Muscle of leg (tissue), 16 donors: ENCODE measurements at places on chromosomes 7 and 10. TPM values are rescaled to one million over a fixed set of nuclear protein-coding genes. Genes with fewer than 3 reads are reported as not detected.

- H3K27me3 ChIP-seq: no peaks in the 10 kb centered on the region
- peaks cover 13% of the 10 kb centered on the region for H3K4me1 ChIP-seq
- no peaks in the 10 kb centered on the region for H3K36me3 ChIP-seq
- H3K27ac ChIP-seq: no peak overlapping the region
- H3K4me3 ChIP-seq: no peak overlapping the region
These were observed 71.4 kb downstream of the SGMS1 start for GRCh38 chr10:50552308-50552707.

- no peaks in the 10 kb centered on the region for H3K36me3 ChIP-seq
- no peak overlapping the region for H3K4me3 ChIP-seq
- DNase-seq: no peak
- no peak overlapping the region for H3K27ac ChIP-seq
- no peaks in the 10 kb centered on the region for H3K4me1 ChIP-seq
These were observed 563.7 kb downstream of the GRM8 start for GRCh38 chr7:126689037-126689436.

- peaks cover 5% of the 10 kb centered on the region for H3K27me3 ChIP-seq
- no peaks in the 10 kb centered on the region for H3K4me1 ChIP-seq
These were observed 608.9 kb downstream of the PTPRN2 start for GRCh38 chr7:157978766-157979165.

CUBN gene
- 2.0 TPM for total RNA-seq

- no peaks in the 10 kb centered on the region for H3K4me1 ChIP-seq
- no peak overlapping the region for H3K27ac ChIP-seq
- no peaks in the 10 kb centered on the region for H3K36me3 ChIP-seq
- peak; percentile 1 for DNase-seq
These were observed 11.2 kb upstream of the SEM1 start for GRCh38 chr7:96720843-96721242.

- H3K27me3 ChIP-seq: peaks cover 65% of the 10 kb centered on the region
- peak; percentile 79 for DNase-seq
- H3K4me3 ChIP-seq: peak overlapping the region; percentile 57
- H3K27ac ChIP-seq: no peak overlapping the region
- no peaks in the 10 kb centered on the region for H3K36me3 ChIP-seq
- peaks cover 28% of the 10 kb centered on the region for H3K4me1 ChIP-seq
These were observed 29.5 kb upstream of the BMS1 start for GRCh38 chr10:42753126-42753506.

MRPS16 gene
- 51.2 TPM for total RNA-seq

DNA sequence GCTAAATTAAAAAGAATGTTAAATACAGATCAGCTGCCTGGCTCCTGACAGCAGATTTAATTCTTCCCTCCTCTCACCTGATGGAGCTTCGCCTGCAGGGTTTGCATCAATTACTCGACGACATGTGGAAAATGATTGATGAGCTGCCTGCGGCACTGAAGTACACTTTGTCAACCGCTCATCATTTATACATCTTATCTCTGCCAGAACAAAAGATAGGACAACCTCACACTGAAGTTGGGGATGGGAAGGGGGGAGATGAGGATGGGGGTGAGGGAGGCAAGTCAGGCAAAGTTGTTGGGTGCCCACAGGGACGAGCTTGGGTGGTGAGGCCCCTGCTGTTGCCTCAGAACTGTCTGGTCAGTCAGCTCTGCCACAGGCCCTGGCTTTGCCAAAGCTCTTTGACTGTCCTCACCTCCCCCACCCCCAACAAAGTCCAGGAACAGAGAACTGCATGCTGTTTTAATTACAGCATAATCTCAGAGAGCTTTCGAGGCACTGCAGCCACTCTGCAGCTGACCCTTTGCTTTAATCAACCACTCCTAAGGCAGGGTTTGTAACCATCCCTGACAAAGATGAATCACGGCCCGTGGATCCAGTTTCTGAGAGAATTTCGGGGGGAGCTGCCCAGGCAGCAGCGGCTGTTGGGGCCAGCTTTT is 702.3 kb downstream of the LRMDA start:
- H3K4me1 ChIP-seq: peaks cover 4% of the 10 kb centered on the region
- no peaks in the 10 kb centered on the region for H3K27me3 ChIP-seq
- no peak overlapping the region for H3K4me3 ChIP-seq
- no peaks in the 10 kb centered on the region for H3K36me3 ChIP-seq
- no peak overlapping the region for H3K27ac ChIP-seq

GRCh38 chr7:122767339-122767738 is 64.6 kb upstream of the RNF148 start:
- H3K36me3 ChIP-seq: no peaks in the 10 kb centered on the region
- H3K4me1 ChIP-seq: peaks cover 3% of the 10 kb centered on the region
- H3K4me3 ChIP-seq: no peak overlapping the region
- H3K27ac ChIP-seq: no peak overlapping the region

- no peaks in the 10 kb centered on the region for H3K36me3 ChIP-seq
- H3K27me3 ChIP-seq: no peaks in the 10 kb centered on the region
- no peak for DNase-seq
- no peak overlapping the region for H3K4me3 ChIP-seq
These were observed 32.9 kb downstream of the TMEM168 start for GRCh38 chr7:112757337-112757736.

- H3K27ac ChIP-seq: no peak overlapping the region
- H3K36me3 ChIP-seq: peaks cover 11% of the 10 kb centered on the region
- DNase-seq: no peak
- peaks cover 8% of the 10 kb centered on the region for H3K4me1 ChIP-seq
- H3K27me3 ChIP-seq: no peaks in the 10 kb centered on the region
- no peak overlapping the region for H3K4me3 ChIP-seq
These were observed 105.5 kb downstream of the CUX1 start for GRCh38 chr7:101922631-101923601.

- no peak for DNase-seq
- H3K27ac ChIP-seq: no peak overlapping the region
- peaks cover 3% of the 10 kb centered on the region for H3K27me3 ChIP-seq
- no peak overlapping the region for H3K4me3 ChIP-seq
These were observed 74.2 kb downstream of the LSM5 start for GRCh38 chr7:32415936-32416335.

DNA sequence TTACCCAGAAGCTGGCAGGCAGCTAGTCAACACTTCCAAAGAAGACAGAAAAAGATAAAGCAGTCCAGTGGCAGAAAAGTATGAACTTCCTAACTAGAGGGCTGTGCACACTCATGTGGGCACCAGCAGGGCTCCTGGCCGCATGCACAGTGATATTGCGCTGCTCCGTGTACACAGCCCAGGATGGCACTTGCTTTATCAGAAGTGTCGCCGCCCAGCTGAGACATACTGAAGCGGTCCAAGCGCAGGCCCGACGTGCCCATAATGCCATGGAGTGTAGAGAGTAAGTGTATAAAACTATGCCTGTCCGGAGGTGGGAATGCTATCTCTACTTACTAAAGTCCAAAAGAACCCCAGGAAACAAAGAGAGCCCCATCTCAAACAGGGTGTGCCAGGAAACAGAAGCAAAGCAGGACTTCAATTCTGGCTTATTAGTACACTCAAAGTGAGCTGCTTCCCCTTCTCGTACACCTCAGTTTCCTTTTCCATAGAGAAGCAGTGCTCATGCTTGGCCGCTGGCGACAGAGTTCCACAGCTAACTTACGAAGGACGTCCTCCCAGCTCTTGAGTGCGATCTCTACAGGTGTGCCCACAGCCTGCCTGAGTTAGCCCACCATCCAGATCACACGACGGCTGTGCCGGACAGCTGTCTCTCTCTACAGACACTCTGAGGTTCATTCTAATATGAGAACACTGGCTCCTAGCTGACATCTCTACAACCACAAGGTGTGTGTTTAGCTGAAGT is 234.3 kb downstream of the COBL start:
- peaks cover 4% of the 10 kb centered on the region for H3K4me1 ChIP-seq
- no peaks in the 10 kb centered on the region for H3K27me3 ChIP-seq
- H3K27ac ChIP-seq: no peak overlapping the region
- no peak overlapping the region for H3K4me3 ChIP-seq
- DNase-seq: no peak

DNA sequence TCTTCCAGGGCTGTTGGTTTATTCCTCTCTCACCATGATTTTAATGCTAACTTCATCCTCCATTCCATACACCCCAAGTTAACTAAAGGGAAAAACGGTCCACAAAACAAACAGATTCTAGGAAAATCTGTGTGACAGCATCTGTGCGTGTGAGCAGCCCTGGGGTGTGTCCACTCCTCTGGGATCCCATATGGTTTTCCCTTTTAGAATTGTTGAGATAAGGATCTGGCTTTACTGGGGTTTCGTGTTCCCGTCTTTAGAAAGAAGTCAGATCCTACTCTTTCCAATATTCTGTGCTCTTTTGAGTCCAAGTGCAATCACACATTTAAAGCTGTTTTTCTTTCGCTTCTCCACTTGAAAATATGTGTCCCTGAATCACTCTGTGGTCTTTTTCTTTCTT is 257.1 kb downstream of the KLF6 start:
- no peaks in the 10 kb centered on the region for H3K36me3 ChIP-seq
- peaks cover 16% of the 10 kb centered on the region for H3K4me1 ChIP-seq
- H3K4me3 ChIP-seq: no peak overlapping the region
- no peaks in the 10 kb centered on the region for H3K27me3 ChIP-seq
- peak; percentile 80 for DNase-seq

PPP1R17 gene
- total RNA-seq: not detected

- no peaks in the 10 kb centered on the region for H3K27me3 ChIP-seq
- no peak for DNase-seq
- H3K4me3 ChIP-seq: no peak overlapping the region
- no peaks in the 10 kb centered on the region for H3K4me1 ChIP-seq
These were observed 135.1 kb downstream of the LYZL1 start for GRCh38 chr10:29424017-29424416.

PLAC9 gene
- 137 TPM for total RNA-seq

NEUROG3 gene
- not detected for total RNA-seq
